ENCODE measurements at places on chromosomes 12 and 14. TPM values are rescaled to one million over a fixed set of nuclear protein-coding genes. Genes with fewer than 3 reads are reported as not detected.

The KRT78 gene
- 0.21 TPM for total RNA-seq

The SERPINA3 gene
- total RNA-seq = 0.13 TPM

The RERG gene
- not detected for total RNA-seq

The KRT3 gene
- total RNA-seq = 0.08 TPM

The C12orf56 gene
- total RNA-seq = not detected

The SDR9C7 gene
- total RNA-seq = not detected
